Brain microvascular endothelial cell (primary cell): ENCODE measurements at places on chromosomes 5 and 9.

- DNase-seq = no peak
These were observed 35.8 kb downstream of the FSD1L start for GRCh38 chr9:105483618-105484017.

DNA sequence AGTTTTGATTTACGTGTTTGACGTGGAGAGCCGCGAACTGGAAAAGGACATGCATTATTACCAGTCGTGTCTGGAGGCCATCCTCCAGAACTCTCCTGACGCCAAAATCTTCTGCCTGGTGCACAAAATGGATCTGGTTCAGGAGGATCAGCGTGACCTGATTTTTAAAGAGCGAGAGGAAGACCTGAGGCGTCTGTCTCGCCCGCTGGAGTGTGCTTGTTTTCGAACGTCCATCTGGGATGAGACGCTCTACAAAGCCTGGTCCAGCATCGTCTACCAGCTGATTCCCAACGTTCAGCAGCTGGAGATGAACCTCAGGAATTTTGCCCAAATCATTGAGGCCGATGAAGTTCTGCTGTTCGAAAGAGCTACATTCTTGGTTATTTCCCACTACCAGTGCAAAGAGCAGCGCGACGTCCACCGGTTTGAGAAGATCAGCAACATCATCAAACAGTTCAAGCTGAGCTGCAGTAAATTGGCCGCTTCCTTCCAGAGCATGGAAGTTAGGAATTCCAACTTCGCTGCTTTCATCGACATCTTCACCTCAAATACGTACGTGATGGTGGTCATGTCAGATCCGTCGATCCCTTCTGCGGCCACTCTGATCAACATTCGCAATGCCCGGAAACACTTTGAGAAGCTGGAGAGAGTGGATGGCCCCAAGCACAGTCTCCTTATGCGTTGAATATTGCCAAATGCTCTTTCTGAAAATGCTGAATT lies 850 bp downstream of the RRAGA start:
- DNase-seq = peak; percentile 27

- DNase-seq = peak; percentile 32
These were observed 13.1 kb upstream of the IGFBPL1 start for GRCh38 chr9:38437193-38437823.

DNA sequence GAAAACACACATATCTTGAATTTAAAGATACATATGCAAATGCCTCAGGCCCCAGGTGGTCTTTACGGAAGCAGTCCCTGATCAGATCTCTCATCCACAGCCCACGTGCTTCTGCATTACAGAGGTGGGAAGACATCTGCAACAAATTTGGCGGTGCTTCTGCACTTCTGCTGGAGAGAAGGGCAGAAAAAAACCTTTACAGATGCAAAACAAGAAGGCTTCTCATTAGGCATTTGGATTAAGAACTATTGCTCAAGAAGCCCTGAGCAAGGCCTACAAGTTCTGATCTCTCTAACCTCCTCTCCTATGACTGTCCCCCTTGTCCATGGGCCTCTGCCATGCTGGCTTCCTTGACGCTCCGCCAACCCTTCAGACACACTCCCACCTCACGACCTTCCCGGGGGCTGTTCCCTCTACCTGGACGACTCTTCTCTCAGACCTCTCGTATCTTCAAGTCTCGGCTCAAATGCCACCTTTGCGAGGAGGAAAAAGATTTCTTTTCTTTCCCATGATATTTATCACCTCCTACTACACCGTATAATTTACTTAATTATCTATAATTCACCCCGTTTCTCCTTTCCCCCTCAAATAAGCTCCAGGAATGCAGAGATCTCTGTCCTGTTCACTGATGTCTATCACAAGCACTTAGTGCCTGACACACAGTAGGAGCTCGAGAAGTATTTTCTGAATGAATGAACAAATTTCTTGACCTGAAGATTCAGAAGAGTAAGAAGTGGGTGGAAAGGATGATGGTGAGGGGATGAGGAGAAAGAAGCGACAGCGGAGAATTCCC lies 1.1 kb downstream of the MTMR12 start:
- DNase-seq = no peak

DNA sequence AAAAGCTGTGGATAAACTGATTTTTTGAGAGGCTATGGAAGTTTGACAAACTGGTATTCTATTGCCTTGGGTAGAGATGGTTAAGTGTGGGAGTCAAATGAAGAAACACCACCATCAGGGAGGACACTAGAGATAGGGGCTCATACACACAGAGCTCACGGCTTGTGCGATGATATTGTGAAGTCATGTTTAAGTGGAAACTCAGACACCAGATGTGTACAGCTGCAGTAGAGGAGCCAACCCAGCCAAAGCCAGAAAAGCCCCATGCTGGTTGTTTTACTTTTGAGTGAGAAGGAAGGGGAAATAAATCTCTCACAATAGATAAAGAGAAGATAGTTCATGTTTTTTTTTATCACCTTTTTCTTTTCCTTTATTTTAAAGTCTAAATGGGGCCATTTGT lies 377.7 kb downstream of the DMRT2 start:
- DNase-seq = no peak

- no peak for DNase-seq
These were observed 877 bp downstream of the SH3GLB2 start for GRCh38 chr9:129027224-129027684.

DNA sequence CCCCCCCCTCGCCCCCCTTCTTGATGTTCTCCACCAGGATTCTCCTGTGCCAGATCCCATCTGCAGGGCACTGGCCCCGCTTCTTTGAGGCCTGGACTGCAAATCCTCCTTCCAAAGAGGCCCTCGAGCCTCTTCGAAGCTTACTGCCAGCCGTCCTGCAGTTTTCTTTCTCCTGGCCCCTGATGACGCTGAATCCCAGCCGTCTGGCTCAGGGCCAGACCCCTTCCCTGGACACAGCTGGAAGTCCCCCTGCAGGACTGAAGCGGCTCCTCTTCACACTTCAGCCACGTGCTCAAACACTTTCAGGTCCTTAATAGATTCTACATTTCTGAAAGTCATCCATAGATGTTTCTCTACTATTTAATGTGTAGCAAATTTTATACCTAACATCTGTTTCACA lies 121.5 kb downstream of the EHMT1 start:
- DNase-seq = peak; percentile 67

DNA sequence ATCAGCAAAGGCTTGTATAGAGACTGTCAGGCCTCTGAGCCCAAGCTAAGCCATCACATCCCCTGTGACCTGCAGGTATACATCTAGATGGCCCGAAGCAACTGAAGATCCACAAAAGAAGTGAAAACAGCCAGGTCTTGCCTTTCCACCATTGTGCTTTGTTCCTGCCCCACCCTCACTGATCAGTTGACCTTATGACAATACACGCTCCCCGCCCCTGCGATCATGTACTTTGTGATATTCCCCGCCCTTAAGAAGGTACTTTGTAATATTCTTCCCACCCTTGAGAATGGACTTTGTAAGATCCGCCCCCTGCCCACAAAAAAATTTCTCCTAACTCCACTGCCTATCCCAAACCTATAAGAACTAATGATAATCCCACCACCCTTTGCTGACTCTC lies 18.6 kb upstream of the NPM1 start:
- no peak for DNase-seq

- no peak for DNase-seq
These were observed 7.9 kb downstream of the TXNDC8 start for GRCh38 chr9:110329639-110330230.

- peak; percentile 6 for DNase-seq
These were observed 267.2 kb downstream of the RAB3C start for GRCh38 chr5:58849921-58850667.

DNA sequence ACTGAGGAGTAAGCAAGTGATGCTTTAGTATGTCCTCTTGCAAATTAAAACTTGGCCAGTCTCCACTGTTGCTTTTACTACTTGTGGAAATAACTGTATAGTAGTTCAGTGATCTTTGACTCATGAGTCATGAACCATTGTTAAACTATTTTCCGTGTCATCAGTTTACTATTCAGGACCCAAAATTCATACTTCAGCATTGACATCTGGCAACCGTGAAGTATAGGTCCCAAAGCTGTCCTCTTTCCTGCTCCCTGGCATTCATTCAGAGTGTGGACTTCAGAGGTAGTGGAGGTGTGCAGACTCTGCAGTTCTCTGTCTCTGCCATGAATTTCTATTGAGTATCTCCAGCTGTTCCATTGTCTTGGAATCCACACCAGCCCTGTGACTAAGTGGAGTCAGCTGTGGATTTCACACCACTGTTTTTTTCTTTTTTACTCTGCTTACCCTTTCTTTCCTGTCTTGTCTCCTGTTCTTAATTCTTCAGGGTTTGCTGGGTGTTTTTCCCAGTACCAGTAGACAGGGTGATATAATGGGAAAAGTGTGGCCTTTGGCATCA lies 7.5 kb downstream of the TDRD7 start:
- peak; percentile 21 for DNase-seq

DNA sequence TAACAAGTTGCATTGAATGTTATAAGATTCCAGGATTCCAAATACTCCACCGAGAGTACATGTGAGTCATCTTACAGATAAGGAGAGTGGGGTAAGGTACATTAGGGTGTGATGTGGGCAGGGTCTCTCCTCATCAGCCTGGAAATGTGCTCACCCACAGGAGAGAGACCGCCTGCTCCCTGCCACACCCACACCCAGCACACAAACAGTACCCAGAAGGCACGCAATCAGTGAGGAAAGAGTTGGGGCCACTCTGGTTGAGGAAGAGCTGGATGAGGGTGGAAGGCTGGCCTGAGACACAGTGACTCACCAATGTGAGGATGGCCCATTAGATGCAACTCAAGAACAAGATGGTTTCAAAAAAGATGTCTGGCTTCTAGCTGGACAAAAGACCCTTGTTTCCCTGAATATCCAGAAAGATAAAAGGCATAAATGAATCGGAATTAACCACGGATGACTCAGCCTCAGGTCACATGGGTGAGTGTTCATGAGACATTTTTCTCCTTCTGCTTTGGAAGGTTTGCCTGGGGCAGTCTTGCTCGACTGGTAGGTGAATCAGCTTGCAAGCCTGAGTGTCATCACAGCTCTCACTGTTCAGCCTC lies 51.1 kb upstream of the LHFPL2 start:
- peak; percentile 96 for DNase-seq
